ENCODE measurements at places on chromosomes 3 and 15. TPM values are rescaled to one million over a fixed set of nuclear protein-coding genes. Genes with fewer than 3 reads are reported as not detected.

DNA sequence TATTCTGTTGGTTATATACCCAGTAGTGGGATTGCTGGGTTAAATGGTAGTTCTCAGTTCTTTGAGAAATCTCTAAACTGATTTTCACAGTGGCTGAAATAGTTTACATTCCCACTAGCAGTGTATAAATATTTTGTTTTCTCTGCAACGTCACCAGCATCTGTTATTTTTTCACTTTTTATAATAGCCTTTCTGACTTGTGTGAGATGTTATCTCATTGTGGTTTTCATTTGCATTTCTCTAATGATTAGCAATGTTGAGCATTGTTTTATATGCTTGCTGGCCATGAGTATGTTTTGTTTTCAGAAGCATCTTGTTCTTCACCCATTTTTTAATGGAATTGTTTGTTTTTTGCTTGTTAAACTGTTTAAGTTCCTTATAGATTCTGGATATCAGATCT is 612.7 kb upstream of the SGO1 start:
- no peak for DNase-seq

DNA sequence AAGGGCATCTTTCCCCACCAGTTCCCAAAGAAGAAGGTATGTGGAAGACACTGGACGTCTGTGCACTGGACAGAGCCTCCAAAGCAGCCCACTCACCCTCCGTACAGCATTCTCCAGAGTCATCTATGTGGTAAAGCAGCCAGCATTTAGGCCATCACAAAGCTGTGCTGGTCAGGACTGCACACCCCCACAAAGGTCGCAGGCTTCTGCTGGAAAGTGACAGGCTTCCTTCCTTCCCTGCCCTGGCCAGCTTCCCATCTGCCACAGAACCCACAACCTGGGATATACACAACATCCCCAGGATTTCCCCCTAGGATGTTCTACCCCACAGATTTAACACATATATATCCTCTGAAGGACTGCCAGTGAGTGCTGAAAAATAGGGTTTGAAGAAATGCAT is 64.6 kb upstream of the GALNT15 start:
- DNase-seq = no peak

DNA sequence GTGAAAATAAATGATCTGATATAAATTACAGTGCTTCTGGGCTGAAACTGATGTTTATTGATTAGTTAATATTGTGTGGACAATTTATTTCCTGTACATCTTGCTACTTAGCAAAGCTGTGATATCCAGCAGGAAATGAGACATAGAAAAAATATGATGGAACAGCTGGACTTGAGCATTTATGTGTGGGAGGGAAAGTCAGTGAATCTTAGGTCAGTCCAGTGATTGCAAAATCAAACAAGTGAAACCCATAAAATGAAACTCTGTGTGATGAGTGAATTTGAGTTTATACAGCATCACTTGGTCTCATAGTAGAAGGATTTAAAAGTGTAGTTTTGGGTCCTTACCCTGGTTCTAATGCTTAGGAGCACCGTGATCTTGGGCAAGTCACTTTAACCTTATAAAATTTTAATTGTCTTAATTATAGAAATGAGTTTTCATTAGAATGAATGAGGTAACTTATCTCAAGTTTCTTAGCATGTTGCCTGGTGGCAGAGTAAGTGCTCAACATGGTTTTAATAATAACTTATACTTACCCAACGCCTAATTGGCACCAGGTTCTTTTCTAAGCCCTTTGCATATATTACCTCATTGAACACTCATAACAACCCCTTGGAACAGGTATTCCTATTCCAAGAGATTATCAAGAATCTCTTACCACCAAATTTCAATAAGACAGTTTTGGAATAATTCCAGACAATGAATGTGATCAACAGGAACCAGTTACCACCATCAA is 194.6 kb downstream of the ADAMTSL3 start:
- no peak for DNase-seq

DNA sequence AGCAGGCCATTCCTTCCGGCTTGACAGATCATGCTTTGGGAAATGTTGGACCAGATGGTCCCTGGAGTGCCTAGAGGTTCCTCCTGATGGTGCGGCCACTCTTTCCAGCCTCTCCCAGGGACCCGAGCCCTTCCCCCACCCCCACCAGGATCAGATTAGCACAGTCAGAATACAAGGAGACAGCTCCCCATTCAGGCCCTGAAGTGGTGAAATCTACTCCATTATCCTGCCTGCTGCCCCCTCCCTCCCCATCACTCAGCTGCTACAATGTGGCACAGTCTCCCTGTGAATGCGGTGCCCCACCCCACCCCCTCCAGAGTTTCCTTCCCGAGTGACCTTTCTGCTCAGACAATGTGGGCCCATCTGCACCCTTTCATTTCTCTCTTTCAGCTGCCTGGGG is 29.4 kb downstream of the RNU5B-1 start:
- DNase-seq = no peak

GRCh38 chr3:50573566-50574443 is 4.5 kb downstream of the HEMK1 start:
- peak; percentile 93 for DNase-seq

DNA sequence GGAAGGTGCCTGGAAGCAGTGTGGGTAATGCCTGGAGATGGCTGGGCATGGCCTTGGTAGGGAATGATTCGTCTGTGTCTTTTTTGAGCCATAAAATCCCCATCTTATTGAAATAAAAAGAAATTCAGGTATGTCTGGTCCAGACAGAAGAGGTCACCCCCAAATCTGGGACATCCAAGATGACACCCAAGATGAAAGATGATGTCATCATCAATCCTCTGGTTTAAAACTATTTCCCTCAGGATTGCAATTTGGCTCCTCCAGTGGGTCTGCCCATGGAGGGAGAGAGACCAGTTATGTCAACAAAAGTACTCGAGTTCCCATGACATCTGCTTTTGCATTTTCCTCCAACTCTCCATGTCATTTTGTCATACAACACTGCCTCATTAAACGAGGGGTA is 16.7 kb upstream of the CCR9 start:
- DNase-seq = no peak

GRCh38 chr3:188627652-188628051 is 473.7 kb downstream of the LPP start:
- DNase-seq = no peak

The NANOGP8 gene
- not detected for total RNA-seq

The TLR9 gene
- 0.90 TPM for total RNA-seq

DNA sequence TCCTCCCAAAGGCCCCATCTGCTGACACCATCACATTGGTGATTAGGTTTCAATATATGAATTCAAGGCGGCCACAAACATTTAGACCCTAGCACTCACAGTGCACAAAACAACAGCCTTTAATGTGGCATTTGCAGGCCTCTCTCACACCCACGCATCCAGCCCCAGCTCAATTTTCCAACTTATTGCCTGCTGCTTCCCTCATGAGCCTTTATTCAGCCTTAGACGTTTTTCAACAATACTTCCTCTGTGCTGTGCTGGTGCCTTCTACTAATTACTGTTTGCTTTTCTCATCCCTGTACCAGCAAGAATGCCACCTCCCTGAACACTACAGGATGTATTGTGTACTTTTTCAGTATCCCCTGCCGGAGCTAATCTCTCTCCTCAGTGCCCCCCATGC is 334.6 kb downstream of the GABRB3 start:
- no peak for DNase-seq

DNA sequence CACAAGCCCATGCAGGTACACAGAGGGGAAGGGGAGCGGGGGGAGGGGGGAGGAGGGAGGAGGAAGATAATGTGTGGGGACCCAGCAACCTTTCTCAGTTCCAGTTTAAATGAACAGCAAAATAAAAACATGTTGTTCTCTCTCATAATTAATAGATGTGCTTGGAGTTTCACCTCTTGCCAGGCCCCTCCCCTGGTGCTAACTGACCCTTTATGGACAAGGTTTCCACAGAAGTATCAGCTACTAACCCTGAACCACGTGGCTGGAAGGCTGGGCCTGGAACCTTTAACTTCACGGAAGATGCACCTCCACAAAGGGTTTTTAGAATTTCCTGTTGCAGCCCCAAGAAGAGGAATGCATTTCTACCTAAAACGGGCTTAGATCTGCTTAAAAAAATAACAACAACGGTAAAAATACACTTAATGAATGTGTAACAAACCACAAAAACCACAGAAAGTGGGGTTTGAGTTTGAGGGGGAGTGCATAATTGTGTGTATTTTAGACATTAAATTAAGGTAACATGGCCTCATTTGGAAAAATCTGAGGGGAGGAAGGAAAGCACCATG is 14.8 kb upstream of the SMAD3 start:
- DNase-seq = no peak

GRCh38 chr15:66633041-66633937 is 67.5 kb upstream of the LCTL start:
- no peak for DNase-seq

DNA sequence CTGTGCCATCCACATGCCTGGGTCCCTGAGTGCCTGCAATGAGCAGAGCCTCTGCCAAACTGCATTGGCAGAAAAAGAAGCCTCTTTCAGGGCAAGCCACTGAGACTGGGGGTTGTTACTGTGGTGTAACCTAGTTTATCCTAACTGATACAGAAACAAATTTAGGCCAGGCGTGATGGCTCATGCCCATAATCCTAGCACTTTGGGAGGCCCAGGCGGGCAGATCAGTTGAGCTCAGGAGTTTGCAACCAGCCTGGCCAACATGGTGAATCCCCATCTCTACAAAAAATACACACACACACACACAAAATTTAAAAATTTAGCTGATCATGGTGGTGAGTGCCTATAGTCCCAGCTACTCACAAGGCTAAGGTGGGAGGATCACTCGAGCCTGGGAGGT is 221.6 kb downstream of the TBC1D2B start:
- DNase-seq = no peak

The REC114 gene
- not detected for total RNA-seq

- peak; percentile 81 for DNase-seq
These were observed 22.6 kb upstream of the CACNA2D2 start for GRCh38 chr3:50525987-50526386.

- DNase-seq = no peak
These were observed 25.2 kb downstream of the PAQR5 start for GRCh38 chr15:69323893-69324430.

The PRR20G gene
- not detected for total RNA-seq

The SCN5A gene
- total RNA-seq = 0.12 TPM

- no peak for DNase-seq
These were observed 9.9 kb upstream of the CD200R1L start for GRCh38 chr3:112856537-112856936.

GRCh38 chr15:52657338-52657737 is 21.9 kb downstream of the ATOSA start:
- DNase-seq = no peak

- DNase-seq = no peak
These were observed 57.5 kb upstream of the TRA2B start for GRCh38 chr3:185995352-185995751.

DNA sequence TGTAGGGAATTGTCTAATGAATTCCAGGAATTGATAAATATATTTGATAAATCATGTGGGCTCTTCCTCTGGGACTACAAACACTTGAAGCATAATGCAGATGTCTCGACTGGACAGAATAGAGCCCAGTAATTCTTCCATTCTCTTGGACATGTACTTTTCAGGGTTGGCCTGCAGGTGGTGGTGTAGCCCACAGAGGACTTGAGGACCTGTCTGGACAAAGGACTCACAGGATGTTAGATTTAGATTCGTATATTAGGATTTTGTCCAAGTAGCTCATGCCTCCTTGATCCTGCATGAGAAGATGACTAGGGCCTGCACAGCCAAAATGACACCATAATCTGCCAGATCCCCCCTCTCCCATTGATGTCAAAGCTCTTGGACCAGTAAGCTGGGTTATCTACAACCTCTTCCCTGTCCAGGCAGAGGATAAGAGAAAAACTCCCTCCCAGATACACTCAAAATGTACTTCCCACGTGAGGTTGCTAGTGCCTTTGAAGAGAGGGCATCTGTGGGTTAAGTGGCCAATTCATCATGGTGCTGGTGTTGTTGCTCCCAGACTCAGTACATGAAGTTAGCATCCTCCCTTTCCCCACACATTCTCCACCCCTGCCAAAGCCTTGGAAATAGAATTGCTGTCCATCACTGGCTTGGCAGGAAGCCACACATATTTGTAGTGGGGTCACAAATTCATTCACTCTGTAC is 88.6 kb upstream of the ZNF280D start:
- peak; percentile 53 for DNase-seq

DNA sequence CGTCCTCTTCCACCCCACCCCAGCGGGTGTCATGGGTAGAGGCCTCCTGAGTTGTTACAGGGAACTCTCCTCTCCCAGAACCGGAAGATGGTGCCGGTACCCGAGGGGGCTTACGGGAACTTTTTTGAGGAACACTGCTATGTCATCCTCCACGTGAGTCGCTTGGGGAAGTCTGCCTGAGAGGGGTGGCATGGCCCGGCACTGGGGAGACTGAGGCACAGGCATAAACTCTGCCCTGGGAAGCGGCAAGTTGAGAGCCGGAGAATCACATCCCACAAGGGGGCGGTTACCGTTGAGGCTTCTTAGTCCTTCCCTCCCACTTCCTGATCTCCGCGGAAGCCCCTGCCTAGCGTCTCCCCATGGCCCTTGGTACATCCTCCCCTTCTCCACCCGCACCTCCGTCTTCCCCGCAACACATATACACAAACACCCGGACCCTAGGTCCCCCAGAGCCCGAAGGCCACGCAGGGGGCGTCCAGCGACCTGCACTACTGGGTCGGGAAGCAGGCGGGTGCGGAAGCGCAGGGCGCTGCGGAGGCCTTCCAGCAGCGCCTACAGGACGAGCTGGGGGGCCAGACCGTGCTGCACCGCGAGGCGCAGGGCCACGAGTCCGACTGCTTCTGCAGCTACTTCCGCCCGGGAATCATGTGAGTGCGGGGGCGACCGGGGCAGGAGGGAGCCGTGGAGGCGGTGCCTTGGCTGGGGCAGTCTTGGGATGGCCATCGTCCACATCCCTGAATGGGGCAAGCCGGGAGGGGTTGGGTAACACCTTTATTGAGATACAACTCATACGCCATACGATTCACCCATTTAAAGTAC is 3.4 kb downstream of the VILL start:
- DNase-seq = peak; percentile 86

- DNase-seq = no peak
These were observed 250.3 kb upstream of the RASGRP1 start for GRCh38 chr15:38814891-38815290.

DNA sequence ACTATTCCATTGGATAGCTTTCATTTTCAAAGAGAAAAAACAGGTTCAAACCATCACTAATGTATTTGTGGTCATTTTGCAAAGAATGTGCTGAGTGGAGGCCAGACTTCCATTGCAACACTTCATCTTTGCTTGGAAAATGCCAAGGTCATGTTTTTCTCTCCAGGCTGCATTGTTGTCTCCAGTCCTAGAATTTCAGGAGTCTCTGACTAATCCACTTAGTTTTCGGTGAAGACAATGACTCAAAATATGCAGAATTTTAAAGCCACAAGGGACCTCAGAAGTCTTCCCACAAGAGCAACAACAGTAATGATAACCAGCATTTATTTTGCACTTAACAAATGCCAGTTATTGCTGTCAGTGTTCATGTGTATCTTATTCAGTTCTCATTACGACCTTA is 277.0 kb downstream of the RYR3 start:
- no peak for DNase-seq

DNA sequence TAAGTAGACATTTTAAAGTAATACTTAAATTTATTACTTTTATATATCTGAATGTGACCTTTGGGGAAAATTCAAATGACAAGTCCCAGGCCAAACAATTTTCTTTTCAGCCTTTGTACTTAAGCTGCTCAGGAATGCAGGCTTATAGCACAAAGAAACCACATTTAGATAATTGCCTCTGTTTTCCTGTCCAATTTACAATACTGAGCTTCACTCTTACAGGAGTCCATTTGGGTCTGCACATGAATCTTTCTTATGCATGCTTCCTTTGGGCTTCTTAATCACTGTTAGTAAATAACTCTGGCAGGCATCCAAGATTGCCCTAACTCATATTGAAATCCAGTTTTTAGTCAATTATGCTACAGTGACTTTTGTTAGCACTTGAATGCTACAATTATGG is 459.4 kb upstream of the TGFBR2 start:
- no peak for DNase-seq
